Right renal cortex interstitium (tissue), 3 donors: ENCODE measurements at places on chromosomes 6 and 20.

DNA sequence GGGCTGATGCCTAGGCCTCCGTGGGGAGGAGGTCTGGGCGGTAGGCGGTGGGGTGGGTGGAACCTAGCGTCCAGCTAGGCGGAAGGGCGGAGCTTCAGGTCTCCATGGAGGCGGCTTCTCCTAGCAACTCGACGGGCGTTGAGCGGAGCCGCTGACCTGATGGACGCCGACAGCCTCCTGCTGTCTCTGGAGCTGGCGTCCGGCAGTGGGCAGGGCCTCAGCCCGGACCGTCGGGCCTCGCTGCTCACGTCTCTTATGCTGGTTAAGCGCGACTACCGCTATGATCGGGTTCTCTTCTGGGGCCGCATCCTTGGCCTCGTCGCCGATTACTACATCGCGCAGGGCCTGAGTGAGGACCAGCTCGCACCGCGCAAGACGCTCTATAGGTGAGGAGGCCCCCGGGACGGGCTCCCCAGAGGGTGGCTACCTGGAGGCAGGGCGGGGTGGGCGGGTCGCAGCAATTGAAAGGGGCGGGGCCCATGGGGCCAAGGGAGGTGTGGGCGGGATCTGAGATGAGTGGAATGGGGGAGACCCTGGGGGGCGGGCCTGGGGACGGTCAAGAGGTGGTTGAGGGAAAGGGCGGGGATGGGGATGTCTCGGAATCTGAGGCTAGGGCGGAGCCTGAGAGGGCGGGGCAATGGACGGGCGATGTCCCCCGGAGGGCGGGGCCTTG is at the start of gene RSPH9:
TSS of gene RSPH9 (plus strand) at position 97 of the 673 bp plus-strand sequence. CDS start at position 160, 63 bp downstream.
- no peak for DNase-seq

GRCh38 chr6:118672678-118673077 is 21.3 kb upstream of the CEP85L start:
- DNase-seq = no peak

GRCh38 chr6:132246632-132247270 is 154.5 kb downstream of the MOXD1 start:
- DNase-seq = no peak

- no peak for DNase-seq
These were observed 22.3 kb upstream of the APMAP start for GRCh38 chr20:25014816-25015215.
